ENCODE measurements at places on chromosomes 7 and 10.

DNA sequence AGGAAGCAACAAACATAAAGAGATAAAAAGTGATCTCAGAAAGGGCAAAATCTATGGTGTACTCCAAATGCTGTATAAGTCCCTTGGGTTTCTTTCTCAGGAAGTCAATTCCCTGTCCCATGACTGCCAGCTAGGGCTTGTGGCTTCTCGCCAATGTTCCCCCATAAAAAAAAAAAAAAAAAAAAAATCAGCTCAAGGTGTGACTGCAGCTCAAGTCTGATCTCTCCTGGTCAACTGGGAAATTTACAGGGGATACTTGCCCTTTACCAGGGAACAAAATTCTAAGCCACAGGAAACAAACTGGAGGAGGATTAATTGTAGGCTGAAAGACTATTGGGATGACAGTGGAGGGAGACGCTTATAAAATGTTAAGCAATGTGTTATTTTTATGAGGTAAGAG lies 76.0 kb downstream of the PCGF5 start:
- DNase-seq, result no peak

DNA sequence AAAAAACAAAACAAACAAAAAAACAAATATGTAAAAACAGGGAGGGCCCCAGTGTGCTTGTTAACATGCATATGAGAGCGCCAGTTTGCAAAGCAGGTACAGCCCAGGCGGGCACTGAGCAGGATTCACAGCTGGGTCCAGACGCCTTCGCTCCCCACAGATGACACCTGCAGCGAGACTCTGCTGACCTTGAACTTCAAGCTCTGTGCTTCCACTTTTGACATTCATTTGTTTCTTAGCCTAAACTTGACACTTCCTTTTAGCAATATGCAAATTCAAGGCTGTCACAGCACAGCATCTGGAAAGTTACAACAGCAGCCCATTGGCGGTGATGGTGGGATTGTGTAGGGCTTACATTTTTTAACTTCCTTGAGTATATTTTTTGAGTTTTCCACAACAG lies 88.8 kb upstream of the TNS3 start:
- no peak for DNase-seq

- no peak for DNase-seq
These were observed 79.6 kb downstream of the SLIT1 start for GRCh38 chr10:97106207-97106606.

- no peak for DNase-seq
These were observed 13.7 kb upstream of the NPTX2 start for GRCh38 chr7:98603399-98603788.

DNA sequence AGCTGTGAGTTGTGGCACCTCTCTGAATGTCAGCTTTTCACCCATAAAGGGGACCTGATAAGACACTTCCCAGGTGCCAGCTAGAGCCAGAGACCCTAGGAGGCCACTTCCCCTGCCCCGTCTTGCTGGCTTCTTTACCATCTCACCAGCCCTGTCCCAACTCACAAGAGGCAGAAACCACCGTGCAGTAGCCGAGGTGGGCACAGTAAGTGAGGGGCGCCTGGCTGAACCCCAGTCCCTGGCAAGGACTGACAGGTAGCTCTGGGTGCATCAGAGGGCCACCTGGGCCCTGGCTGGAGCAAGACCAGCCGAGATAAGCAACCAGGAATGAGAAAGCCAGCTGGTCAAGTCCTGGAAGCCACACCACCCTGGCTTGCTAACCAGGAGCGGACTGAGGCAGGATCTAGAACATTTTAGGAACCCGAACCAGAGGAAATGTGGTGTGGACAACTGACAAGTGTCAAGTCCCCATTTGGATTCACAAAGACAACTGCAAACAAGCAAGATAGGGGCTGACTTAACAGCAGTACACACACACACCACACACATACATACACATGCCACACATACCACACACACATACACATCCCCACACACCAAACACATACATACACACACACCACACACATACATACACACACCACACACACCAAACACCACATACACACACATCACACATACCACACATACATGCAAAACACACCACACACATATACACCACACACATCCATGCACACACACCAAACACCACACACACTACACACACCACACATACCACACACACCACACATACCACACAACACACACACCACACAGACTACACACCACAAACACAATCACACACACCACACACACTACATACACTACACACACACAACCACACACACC lies 20.8 kb downstream of the OGDHL start:
- no peak for DNase-seq

GRCh38 chr10:29508554-29509244 lies 126.1 kb downstream of the SVIL start:
- DNase-seq, result no peak

- no peak for DNase-seq
These were observed 29.4 kb downstream of the CDK14 start for GRCh38 chr7:90625562-90625961.

GRCh38 chr7:149823631-149824199 lies 14.5 kb upstream of the ZNF862 start:
- DNase-seq, result no peak

DNA sequence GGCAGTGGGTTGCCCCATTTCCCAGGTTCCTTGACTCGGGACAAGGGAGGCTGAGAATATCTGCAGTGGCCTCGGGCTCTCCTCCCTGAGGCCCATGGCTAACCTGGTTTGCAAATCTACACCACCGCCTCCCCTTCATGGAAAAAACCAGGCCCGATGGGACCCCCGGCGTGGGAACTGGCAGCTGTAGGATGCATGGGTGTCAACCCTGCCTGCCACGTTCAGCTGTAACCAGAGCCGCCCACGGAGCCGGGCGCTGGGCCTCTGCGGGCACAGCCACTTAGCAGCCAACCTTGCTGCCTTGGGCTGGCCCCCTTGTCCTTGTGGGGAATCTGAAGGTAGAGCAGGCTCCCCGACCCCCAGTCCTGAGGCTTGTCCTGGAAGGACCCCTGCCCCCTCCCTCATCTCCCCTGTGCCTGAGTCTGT lies 1.6 kb downstream of the PWWP2B start:
- no peak for DNase-seq

DNA sequence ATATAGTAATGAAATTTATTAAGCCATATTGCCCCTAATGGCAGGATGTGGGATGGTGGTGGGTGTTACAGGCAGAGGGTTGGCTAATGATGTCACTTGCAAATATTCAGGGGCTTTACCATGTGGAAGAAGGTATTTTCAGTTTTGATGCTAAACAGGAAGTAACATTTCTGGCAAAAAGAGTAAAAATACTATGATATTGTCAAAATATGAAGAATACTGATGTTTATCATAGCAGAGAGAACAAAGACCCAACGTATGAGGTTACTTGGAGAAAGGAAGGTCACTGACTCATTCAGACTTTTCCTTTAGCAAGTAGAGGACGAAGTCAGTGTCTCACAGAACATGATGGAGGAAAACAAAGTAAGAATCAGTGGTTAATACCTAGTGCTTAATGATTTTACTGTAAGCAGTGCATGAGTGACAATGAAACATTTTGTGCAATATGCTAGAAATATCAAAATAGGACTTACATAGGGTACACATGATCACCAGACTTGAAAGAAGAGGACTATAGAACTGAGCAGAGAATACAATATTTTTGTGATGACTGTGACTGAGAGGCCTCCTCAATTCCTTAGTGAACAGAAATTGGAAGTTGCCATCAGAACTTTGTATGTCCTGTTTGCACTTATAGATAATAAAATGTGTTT lies 89.7 kb upstream of the STEAP4 start:
- DNase-seq, result no peak

DNA sequence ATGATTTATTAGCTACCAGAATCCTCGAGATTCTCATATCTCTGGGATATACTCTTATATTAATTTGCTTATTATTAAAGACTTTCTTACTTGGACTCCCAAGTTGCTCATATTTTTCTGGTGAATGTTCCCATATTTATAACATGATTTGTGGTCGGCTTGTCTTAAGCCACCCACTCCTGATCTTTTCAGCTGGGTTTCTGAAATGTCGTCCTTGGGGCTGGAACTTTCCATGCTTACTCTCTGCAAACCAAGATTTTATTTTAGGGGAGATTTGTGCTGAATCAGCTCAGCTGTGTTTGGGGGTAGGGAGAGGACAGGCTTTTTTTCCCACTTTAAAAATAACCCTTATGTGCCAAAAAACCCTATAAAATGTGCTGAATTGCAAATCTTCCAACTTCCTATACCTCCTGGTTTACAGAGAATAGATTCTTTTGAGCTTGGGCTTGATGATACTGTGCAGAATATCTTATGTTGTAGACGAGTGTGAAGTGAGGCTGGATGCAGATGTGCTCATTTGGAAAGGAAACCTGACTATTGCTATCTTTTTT lies 162.1 kb downstream of the SND1 start:
- DNase-seq, result no peak

DNA sequence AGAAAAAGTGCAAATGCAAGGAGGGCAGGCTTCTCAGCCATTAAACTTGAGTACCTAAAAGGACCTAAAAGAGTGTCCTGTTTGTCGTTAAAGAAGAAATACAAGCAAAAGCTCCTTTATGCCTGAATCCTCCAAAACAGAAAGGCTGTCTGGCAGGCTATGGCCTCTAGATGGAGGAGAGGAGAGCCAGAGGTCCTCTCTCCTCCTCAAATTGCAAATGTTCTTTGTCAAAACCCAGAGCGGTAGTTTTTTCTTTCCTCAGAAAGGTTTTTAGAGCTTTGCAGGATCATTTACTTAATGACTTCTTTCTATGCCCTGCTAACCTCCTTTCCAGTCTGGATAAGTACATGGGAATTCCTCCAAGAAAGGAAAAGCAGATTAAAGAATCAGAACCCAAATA lies 1.9 kb upstream of the SORCS1 start:
- no peak for DNase-seq

DNA sequence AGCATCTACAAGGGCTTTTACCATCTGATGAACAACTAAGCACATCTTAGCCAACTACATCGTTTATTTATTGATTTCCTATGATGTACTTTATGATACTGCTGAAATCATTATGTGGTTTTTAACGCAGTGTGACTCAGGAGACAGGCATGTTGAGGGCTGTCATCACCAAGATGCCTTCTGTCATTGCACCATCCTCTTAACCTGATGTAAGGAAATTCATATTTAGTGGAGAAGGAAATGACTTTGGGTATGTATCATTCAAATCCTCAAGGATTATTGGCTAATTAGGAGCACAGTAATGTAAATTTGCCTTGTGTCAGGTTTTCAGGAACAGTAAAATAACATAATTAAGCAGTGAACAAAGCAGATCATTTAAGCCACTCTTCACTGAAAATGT lies 138.5 kb upstream of the MGMT start:
- DNase-seq, result no peak

- DNase-seq, result no peak
These were observed 63.1 kb upstream of the SORCS3 start for GRCh38 chr10:104577861-104578521.

DNA sequence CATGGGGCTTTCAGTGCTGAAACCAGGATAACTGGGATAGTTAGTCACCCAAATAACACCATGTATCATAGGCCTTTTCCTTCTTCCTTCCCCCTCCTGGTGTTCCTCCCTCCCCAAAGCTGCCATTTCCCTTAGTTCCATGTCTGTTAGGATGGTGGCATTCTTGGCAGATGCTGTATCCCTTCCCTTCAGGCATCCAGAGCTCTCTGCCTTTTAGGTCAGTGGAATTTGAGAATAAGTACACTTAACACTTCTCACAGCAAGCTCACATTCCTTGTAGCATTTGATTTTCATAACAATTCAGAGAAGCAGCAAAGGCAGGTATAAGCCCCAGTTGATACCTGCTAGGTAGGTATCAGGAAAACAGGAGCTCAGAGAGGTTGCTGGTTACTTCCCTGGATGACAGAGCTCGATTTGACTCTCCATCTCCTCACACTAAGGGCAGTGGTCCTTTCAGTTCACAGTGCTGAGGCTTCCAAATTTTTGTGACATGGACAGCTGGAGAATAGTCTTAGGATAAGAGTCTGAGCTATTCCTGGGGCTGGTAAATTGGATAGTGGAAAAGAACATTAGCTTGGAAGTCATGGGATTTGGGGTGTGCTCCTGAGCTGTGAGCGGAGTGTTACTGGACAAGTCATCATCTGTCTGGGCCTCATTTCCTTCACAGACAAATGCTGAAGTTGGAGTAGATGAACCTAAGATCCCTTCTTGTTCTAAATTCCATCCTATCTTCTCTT lies 108.7 kb upstream of the RHOBTB1 start:
- no peak for DNase-seq

DNA sequence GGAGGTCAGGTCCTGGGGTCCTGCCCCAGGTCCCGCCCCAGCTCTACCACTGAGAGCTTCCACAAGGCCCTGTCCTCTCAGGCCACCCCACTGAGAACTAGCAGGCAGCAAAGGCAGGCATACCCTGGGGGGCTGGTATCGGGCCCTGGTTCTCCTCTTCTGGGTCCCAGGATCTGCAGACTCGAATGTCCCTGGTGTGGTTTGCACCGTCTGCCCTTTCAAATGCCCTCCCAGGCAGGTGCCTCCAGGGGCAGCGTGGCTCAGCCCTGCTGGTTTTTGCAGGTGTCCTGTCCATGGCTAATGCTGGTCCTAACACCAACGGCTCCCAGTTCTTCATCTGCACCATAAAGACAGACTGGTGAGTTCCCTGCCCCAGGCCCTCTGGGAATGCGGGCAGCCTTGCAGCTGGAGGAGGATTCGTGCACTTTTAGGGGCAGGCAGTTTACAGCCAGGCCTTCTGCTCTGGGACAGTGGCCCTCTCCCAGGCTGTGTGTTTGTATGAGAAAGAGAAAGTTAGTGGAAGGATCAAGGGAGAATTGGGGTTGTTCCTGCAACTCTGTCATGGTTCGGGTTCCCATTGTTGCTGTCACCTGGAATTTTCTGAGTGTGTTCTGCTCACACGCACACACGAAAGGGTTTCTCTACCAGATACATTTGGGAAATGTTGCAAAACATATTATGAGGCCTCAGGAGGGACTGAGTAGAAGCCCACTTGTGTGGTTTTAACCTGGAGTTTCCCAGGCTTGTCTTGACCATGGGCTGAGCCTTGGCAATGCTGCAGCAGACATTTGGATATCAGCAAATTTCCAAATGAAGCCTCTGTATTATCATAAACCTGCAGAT lies 5.0 kb downstream of the PPIF start:
- DNase-seq, result no peak

DNA sequence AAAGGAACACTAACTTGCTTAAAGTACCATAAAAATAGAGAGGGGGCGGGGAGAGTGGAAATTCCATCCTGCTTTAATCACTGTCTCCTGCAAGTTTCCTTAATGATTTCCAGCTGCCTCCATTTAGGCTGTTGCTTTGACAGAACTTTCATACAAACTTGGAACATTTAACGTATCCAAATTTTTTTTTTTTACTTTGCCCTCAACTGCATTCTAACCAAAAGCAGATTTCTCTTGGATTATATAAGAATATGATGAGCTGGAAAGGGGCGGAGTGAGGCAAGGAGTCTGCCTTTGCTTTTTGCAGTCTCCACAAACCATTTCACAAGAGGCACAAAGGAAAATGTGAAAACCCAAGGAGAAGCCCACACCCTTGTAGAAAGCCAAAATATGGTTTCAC lies 46.6 kb upstream of the COL1A2 start:
- DNase-seq, result no peak
